Activated CD8-positive, alpha-beta T cell treated with anti-CD3 and anti-CD28 coated beads for 36 hours (primary cell): ENCODE measurements at places on chromosomes 6 and 20. TPM values are rescaled to one million over a fixed set of nuclear protein-coding genes. Genes with fewer than 3 reads are reported as not detected.

Gene COL11A2
- total RNA-seq = 1.4 TPM

Gene OR2H1
- total RNA-seq = not detected

Gene CTAGE9
- not detected for total RNA-seq

Gene PPP1R3G
- 0.16 TPM for total RNA-seq

Gene LPIN3
- 0.86 TPM for total RNA-seq

Gene TINAG
- not detected for total RNA-seq

Gene SLC52A3
- total RNA-seq = not detected

Gene SLC13A3
- total RNA-seq = not detected

Gene EYS
- total RNA-seq = not detected

Gene PRPH2
- not detected for total RNA-seq
